ENCODE measurements at places on chromosomes 6 and 20. TPM values are rescaled to one million over a fixed set of nuclear protein-coding genes. Genes with fewer than 3 reads are reported as not detected.

Gene TMEM244
- not detected for total RNA-seq

GRCh38 chr6:144953552-144954240, 668.6 kb downstream of the UTRN start:
- DNase-seq = no peak

- DNase-seq = no peak
Measured at GRCh38 chr20:51385646-51386530, 156.6 kb downstream of the NFATC2 start.

Gene BPIFA1
- not detected for total RNA-seq

Gene ADIG
- total RNA-seq = not detected

Gene WFDC10A
- not detected for total RNA-seq

Gene VSTM2L
- 4.1 TPM for total RNA-seq

DNA sequence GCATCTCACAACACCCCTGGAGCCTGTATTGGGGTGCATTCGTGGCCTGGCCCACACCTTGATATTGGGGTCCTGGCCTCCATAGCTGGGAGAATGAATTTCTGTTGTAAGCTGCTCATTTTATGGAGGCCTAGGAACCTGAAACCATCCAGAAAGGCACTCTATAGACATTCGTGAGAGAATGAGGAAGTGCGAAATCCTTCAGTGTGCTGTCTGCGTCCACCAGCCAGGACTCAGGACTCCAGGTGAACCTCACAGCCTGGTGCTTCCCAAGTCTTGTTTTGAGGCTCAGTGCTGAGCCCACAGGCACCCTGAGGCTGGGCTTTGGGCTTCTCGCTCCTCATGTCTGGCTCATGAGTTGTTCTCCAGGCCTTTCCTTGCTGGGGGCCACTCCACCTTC, 11.9 kb upstream of the RBBP8NL start:
- DNase-seq = no peak

- DNase-seq = no peak
Measured at GRCh38 chr20:37543828-37544227, 16.2 kb upstream of the BLCAP start.

Gene IPCEF1
- total RNA-seq = 25.9 TPM

Gene SALL4
- 0.09 TPM for total RNA-seq

DNA sequence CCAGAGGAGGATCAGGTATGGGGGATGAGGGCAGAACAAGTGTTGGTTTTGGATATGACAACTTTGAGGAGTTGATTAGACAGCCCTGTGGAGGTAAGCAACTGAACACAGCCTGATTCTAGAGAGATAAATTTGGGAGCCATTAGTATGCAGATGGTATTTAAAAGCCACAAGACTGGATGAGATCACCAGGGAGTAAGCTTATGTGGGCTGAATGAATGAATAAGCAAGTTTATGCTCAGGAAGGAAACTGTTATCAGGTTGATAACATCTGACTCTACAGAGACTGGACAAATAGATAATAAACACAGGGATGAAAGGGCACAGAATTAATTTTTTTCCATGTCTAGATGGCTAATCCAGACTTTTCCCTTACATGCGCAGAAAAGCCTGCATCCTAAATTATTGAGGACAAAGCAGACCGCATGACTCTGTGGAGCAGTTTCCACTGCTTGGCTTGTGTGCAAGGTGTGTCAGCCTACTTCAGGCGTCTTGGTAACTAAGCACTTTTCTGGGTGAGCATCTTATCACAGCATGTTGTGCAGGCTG, 150.6 kb downstream of the GJA10 start:
- no peak for DNase-seq

- no peak for DNase-seq
Measured at GRCh38 chr6:113050979-113051378, 703.8 kb downstream of the RFPL4B start.

Gene PLEKHG1
- total RNA-seq = 58.7 TPM

Gene FAM83D
- total RNA-seq = 0.79 TPM

GRCh38 chr20:33567949-33568348, 78.1 kb downstream of the CBFA2T2 start:
- DNase-seq = no peak

Gene THBD
- 48.1 TPM for total RNA-seq

DNA sequence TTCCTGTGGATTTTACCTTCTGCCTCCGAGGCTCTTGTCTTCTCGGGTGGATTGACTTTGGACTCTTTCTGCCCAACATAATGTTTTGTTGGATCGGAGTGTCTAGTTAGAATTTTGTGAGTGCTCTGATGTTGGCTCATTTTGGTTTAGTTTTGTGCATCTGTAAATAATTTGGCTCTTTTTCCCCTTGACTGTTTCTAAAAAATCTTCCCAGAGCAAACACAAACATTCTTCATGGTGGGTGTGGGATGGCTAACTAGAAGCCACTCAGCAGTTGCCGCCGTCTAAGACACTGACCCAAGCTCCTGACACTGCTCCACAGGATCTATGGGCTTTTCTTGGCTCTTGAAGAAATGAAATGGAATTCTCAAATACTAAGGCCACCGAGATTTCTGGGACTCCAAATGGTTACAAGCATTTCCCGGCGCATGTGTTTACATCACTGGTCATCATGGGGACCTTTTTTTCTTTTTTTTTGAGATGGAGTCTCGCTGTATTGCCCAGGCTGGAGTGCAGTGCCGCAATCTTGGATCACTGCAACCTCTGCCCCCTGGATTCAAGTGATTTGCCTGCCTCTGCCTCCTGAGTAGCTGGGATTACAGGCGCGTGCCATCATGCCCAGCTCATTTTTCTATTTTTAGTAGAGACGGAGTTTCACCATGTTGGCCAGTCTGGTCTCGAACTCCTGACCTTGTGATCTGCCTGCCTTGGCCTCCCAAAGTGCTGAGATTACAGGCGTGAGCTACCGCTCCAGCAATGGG, 92.0 kb upstream of the FRMD1 start:
- no peak for DNase-seq

Gene KIF13A
- total RNA-seq = 35.9 TPM

DNA sequence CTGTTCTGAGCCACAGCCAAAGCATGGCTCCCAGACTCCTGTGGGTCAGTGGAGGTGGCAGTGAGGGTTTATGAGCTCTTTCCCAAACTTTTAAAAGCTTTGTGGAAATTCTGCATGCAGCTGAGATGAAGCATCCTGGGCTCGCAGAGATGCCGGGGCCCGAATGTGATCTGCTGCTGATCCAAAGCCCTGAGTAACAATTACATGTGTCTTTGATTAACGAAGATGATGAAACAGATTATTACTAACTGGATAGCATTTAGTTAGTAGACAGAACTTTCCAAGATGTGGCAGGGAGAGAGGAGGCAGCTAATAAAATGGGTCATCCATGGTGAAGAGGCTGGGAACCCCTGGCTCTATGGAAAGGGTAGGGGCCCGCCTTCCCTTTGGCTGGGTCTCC, 43.9 kb upstream of the MDFI start:
- DNase-seq = no peak
